Melanocyte of skin (primary cell): ENCODE measurements at places on chromosomes 16 and 17. TPM values are rescaled to one million over a fixed set of nuclear protein-coding genes. Genes with fewer than 3 reads are reported as not detected.

DNAI2 gene
- total RNA-seq: not detected in 2 replicates

SLC12A3 gene
- not detected in 2 replicates for total RNA-seq

GDPD1 gene
- total RNA-seq: 2.1 and 4.7 TPM in 2 replicates

PSMD7 gene
- total RNA-seq: 83.3 and 84.3 TPM in 2 replicates

CCL17 gene
- 0.33 TPM in 1 of 2 replicates, not detected in the other for total RNA-seq

CHST5 gene
- total RNA-seq: 0.34 TPM in 1 of 2 replicates, not detected in the other

SP6 gene
- under 0.01 TPM in 1 of 2 replicates, not detected in the other for total RNA-seq

TBX21 gene
- total RNA-seq: not detected in 2 replicates

MT3 gene
- not detected in 2 replicates for total RNA-seq

SGSH gene
- 12.0 and 14.0 TPM in 2 replicates for total RNA-seq
